ENCODE measurements at places on chromosomes 2 and 18.

DNA sequence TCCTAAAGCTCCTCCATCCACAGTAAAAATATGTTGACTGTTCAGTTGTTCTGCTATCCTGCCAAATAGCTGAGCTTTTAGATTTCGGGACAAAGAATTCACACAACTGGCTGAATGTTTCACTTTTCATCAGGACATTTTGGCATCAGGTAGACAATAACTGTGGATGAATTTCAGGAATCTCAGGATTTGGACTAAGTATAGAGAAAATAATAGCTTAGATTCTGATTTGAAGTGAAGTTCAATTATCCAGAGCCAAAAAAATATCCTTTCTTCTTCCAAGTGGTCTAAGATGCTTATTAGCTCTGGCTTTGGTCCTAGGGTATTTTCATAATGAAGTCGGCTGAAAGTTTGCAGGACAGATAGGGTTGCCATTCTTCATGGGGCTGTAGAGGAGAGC, 16.1 kb downstream of the KCNE4 start:
- DNase-seq: no peak
- H3K27me3 ChIP-seq: no peaks in the 10 kb centered on the region
- no peak overlapping the region for H3K27ac ChIP-seq
- H3K4me1 ChIP-seq: no peaks in the 10 kb centered on the region
- no peaks in the 10 kb centered on the region for H3K36me3 ChIP-seq

DNA sequence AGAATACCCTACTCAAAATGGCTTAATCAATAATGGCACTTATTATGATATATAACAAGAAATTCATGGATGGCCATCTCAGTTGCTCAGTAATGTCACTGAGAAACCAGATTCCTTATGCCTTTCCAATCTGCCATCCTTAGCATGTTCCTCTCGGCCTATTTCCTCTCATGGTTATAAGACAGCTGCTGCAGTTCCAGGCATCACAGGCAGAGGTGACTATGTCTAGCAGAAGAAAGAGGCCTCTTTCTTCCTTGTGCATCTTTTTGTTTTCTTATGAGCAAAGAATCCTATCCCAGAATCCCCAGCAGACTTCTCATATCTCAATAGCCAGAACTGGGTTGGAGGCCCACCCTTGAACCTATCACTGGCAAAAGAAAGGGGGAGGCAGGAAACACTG, 310.6 kb upstream of the SPRED2 start:
- H3K36me3 ChIP-seq: no peaks in the 10 kb centered on the region
- H3K4me3 ChIP-seq: no peak overlapping the region
- DNase-seq: no peak
- H3K27ac ChIP-seq: no peak overlapping the region
- no peaks in the 10 kb centered on the region for H3K4me1 ChIP-seq

DNA sequence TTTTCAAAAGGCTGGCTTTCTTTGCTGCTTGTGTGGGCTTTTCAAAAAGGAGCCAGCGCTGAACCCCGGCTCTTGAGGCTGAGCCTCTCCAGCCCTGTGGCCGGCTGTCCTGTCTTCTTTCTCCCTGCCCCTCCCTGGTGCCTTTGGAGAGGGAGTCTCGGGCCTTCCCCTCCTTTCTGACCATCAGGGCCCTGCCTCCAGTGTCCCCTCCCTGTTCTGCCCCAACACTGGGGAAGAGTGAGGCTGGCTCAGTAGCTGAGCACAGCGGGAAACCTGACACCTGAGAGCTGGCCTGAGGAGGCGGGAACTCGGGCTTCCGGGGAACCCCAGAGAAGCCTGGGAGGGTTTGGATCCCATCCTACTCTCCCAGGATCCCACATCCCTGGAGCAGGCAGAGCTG, 232.1 kb downstream of the LOXHD1 start:
- no peaks in the 10 kb centered on the region for H3K27me3 ChIP-seq
- peaks cover 23% of the 10 kb centered on the region for H3K4me1 ChIP-seq
- H3K36me3 ChIP-seq: peaks cover 5% of the 10 kb centered on the region
- peak; percentile 35 for DNase-seq
- H3K27ac ChIP-seq: no peak overlapping the region
- no peak overlapping the region for H3K4me3 ChIP-seq

GRCh38 chr2:174035981-174036742, 71.0 kb upstream of the SP3 start:
- H3K27me3 ChIP-seq: no peaks in the 10 kb centered on the region
- H3K4me1 ChIP-seq: peaks cover 2% of the 10 kb centered on the region
- H3K27ac ChIP-seq: no peak overlapping the region
- H3K36me3 ChIP-seq: no peaks in the 10 kb centered on the region
- no peak overlapping the region for H3K4me3 ChIP-seq
- no peak for DNase-seq

DNA sequence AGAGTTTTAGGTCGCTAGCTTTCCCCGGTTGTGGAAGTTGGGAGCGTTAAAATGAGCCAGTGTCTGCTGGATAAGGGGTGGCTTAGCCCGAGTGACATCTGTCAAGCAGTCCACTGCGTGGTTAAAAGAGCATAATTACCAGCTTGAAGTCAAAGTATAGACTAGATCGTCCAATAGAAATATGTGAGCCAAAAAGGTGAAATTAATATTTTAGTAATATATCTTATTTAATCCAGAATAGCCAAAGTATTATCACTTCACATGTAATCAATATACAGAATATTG, 654 bp downstream of the COMMD1 start:
- no peak overlapping the region for H3K27ac ChIP-seq
- H3K27me3 ChIP-seq: no peaks in the 10 kb centered on the region
- no peak for DNase-seq
- no peaks in the 10 kb centered on the region for H3K36me3 ChIP-seq
- H3K4me3 ChIP-seq: peak overlapping the region; percentile 89

GRCh38 chr18:26004832-26005231, 85.6 kb downstream of the SS18 start:
- H3K27me3 ChIP-seq: no peaks in the 10 kb centered on the region
- no peaks in the 10 kb centered on the region for H3K4me1 ChIP-seq
- no peaks in the 10 kb centered on the region for H3K36me3 ChIP-seq
- no peak overlapping the region for H3K4me3 ChIP-seq
- DNase-seq: no peak

DNA sequence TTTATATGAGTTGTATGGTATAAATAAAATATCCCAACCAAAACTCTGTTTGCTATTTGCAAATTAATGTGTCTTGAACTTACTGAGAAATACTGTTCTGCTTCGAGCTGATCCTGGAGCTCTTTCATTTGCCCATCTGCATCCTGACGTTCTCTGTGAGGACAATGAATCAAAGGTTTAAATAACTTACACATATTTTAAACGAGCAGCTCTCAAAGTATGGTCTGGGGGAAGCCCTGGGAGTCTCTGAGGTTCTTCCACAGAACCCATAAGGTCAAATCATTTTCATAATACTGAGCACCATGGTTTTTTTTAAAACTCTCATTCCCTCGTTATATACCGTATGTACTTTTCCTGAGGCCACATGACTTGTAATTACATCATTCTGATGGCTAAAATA, 46.7 kb downstream of the SLC66A3 start:
- DNase-seq: no peak
- no peaks in the 10 kb centered on the region for H3K27me3 ChIP-seq
- no peak overlapping the region for H3K4me3 ChIP-seq
- peaks cover 2% of the 10 kb centered on the region for H3K36me3 ChIP-seq

GRCh38 chr2:21773168-21773567, 649.4 kb downstream of the TDRD15 start:
- H3K36me3 ChIP-seq: no peaks in the 10 kb centered on the region
- no peaks in the 10 kb centered on the region for H3K27me3 ChIP-seq
- no peaks in the 10 kb centered on the region for H3K4me1 ChIP-seq
- DNase-seq: no peak
- H3K4me3 ChIP-seq: no peak overlapping the region
- H3K27ac ChIP-seq: no peak overlapping the region

DNA sequence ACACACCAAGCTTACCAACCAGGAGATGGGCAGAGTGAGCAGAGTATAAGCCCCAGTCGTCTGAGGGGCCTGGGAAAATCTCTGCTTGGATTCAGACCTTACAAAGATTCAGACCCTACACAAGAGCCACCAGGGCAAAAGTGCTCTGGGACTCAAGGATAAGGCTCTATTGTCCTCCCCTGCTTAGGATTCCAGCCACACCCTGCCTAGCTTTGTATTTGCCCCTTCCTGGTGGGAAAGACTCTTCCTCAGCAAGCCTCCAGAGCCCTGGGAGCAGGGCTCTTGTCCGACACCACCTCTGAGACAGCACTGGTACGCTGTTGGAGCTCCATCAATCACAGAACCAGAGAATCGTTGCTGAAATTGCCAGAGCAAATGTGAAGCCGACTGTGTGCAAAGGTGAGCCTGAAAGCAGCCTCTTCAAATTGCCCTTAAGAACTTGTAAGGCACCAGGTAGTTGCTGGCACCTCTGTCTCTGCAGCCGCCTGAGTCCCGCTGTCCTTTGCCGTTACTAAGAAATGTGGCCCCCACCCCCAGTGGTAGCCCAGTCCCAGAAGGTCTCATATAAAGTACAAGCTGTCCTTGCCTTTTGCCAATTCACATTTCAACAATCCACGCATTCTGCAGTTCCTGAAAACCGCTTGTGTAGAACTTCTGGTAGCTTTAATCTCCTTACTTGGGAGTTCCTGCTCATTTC, 148.7 kb downstream of the CTIF start:
- no peak overlapping the region for H3K4me3 ChIP-seq
- no peak overlapping the region for H3K27ac ChIP-seq
- DNase-seq: no peak
- no peaks in the 10 kb centered on the region for H3K27me3 ChIP-seq
- no peaks in the 10 kb centered on the region for H3K36me3 ChIP-seq

DNA sequence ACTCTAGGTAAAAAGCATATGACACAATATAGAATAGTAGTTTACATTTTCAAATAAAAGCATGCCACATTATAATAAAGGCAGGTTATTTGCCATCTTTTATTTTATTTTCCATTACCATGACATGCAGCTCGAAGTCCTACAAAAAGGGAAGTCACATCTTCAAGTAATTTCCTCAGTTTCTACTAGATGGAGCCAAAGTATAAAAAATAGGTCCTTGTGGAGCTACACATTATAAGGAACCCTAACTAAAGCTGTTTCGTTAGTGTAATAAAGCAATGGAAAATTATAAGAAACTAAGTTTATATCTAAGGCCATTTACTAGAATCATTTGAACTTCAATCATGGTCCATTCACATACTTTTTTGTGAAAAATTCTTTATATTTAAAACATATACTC, 674.5 kb downstream of the KCNJ3 start:
- peak; percentile 12 for DNase-seq
- H3K4me1 ChIP-seq: no peaks in the 10 kb centered on the region
- H3K27me3 ChIP-seq: no peaks in the 10 kb centered on the region
- no peak overlapping the region for H3K4me3 ChIP-seq
- no peak overlapping the region for H3K27ac ChIP-seq
- no peaks in the 10 kb centered on the region for H3K36me3 ChIP-seq

- no peaks in the 10 kb centered on the region for H3K36me3 ChIP-seq
- H3K4me3 ChIP-seq: no peak overlapping the region
- H3K27ac ChIP-seq: no peak overlapping the region
- H3K4me1 ChIP-seq: no peaks in the 10 kb centered on the region
Observed at GRCh38 chr2:66814916-66815315, 380.0 kb downstream of the MEIS1 start.

DNA sequence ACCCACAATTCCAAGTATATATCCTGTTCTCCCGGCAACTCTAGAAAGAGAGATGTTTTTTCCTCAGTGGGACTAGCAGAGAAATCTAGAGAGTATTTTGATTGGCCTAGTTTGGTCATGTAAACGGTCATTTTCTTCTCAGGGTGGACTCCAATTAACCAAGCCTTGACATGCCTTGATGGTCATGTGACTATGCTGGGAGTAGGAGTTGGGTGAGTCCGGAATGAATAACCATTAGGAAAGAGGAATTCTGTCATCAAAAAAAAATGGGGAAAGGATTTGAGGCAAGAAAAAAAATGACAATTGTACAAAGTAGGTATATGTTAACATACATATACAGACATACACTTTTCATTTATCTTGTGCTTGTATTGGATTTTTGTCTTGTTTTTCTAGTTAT, 248.2 kb upstream of the CDH20 start:
- H3K27ac ChIP-seq: no peak overlapping the region
- no peak overlapping the region for H3K4me3 ChIP-seq
- no peaks in the 10 kb centered on the region for H3K27me3 ChIP-seq
- no peak for DNase-seq

GRCh38 chr2:37573451-37574388, 97.7 kb downstream of the CDC42EP3 start:
- H3K27me3 ChIP-seq: no peaks in the 10 kb centered on the region
- H3K36me3 ChIP-seq: no peaks in the 10 kb centered on the region
- H3K27ac ChIP-seq: no peak overlapping the region
- H3K4me3 ChIP-seq: no peak overlapping the region
- DNase-seq: no peak

- no peak for DNase-seq
- H3K4me1 ChIP-seq: peaks cover 29% of the 10 kb centered on the region
Observed at GRCh38 chr18:58911241-58911640, 46.6 kb downstream of the ZNF532 start.

DNA sequence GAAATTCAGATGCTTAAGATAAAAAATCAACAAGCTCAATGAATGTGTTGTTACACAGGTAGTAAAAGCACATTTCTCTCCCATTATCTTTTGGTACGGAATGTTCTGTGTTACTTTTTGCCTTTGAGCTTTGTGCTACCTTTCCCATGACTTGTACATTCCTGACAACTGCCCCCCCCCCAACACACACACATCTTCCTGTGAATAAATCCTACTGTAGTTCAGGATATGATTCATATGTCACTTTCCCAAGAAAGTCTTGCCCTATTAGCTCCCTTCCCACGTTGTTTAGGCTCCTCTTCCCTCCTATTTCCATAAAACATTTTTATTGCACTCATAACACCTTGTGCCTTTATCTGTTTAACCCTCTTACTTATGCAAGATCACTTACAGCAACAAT, 442.6 kb upstream of the LRATD1 start:
- no peak overlapping the region for H3K27ac ChIP-seq
- no peaks in the 10 kb centered on the region for H3K4me1 ChIP-seq
- no peak for DNase-seq
- H3K36me3 ChIP-seq: no peaks in the 10 kb centered on the region
- H3K4me3 ChIP-seq: no peak overlapping the region

GRCh38 chr2:74481961-74482800, 617 bp downstream of the CCDC142 start:
- H3K27ac ChIP-seq: peak overlapping the region; percentile 75
- peak overlapping the region; percentile 85 for H3K4me3 ChIP-seq
- peaks cover 9% of the 10 kb centered on the region for H3K4me1 ChIP-seq
- no peak for DNase-seq
- H3K27me3 ChIP-seq: no peaks in the 10 kb centered on the region
- peaks cover 12% of the 10 kb centered on the region for H3K36me3 ChIP-seq

DNA sequence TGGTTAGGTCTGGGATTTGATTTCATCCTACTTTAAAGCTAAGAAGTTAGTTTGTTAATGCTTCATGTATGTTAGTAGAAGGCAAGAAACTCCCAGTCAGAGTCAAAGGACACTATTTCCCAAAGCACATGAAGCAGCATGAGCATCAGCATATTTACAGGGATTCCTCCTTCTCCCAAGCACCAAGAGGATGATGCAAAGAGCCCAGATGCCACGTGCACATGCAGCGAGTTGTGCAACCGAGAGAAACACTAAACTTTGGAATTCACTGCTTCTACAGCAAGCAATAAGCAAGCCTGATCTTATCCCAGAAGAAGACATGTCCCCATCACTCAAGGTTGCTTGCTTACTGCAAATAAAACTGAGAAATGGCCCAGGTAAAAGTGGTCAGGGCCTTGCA, 32.5 kb downstream of the CPO start:
- H3K36me3 ChIP-seq: no peaks in the 10 kb centered on the region
- DNase-seq: no peak
- no peak overlapping the region for H3K4me3 ChIP-seq
- H3K27me3 ChIP-seq: peaks cover 91% of the 10 kb centered on the region
- H3K4me1 ChIP-seq: peaks cover 1% of the 10 kb centered on the region

All from neuronal stem cell (in vitro differentiated cells).